ENCODE measurements at places on chromosomes 16 and 17.

- no peaks in the 10 kb centered on the region for H3K27me3 ChIP-seq
- H3K36me3 ChIP-seq: no peaks in the 10 kb centered on the region
- no peaks in the 10 kb centered on the region for H3K4me1 ChIP-seq
Measured at GRCh38 chr17:32903774-32904673, 23.9 kb upstream of the TMEM98 start.

GRCh38 chr16:9836118-9836736, 346.0 kb downstream of the GRIN2A start:
- no peaks in the 10 kb centered on the region for H3K4me1 ChIP-seq
- no peaks in the 10 kb centered on the region for H3K36me3 ChIP-seq
- H3K27ac ChIP-seq: no peak overlapping the region
- no peak overlapping the region for H3K4me3 ChIP-seq
- no peaks in the 10 kb centered on the region for H3K27me3 ChIP-seq

DNA sequence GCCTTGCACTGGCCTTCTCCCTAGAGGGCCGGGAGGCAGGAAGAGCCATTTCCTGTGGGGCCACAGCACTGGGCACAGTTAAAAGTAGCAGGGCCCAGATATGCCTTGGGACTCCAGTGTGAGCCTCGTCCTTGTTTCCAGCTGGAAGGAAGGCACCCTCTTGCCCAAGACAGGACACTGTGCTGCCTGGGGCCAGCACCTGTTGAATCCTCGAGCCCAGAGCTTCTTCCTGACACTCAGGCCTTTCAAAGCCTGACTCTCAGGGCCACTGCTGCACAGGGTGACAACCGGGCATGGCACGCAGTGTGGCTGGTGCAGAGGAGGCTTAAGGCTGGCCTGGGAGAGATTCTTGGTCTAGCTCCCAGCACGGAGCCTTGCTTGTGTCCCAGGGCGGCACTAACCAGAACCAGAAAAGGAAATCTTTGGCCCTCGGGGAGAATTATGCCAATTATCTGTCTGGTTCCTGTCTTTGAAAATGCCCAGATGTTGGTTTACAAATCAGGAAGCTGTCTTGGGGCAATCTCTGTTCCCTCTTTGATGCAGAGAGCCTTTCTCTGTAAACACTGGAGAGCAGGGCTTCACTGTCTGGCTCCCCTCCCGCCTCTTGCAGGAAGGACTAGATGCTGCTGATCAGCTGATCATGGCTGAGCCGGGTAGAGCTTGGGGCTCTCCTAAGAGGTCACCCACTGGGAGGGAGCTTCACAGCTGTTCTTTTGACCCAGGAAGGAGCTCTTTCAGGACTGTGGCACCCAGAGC, 11.1 kb downstream of the LDHD start:
- H3K4me3 ChIP-seq: no peak overlapping the region
- no peak overlapping the region for H3K27ac ChIP-seq
- no peaks in the 10 kb centered on the region for H3K27me3 ChIP-seq
- H3K4me1 ChIP-seq: no peaks in the 10 kb centered on the region
- no peaks in the 10 kb centered on the region for H3K36me3 ChIP-seq
- DNase-seq: no peak

- no peaks in the 10 kb centered on the region for H3K27me3 ChIP-seq
- DNase-seq: peak; percentile 79
- peaks cover 3% of the 10 kb centered on the region for H3K4me1 ChIP-seq
- no peaks in the 10 kb centered on the region for H3K36me3 ChIP-seq
Measured at GRCh38 chr16:87464691-87465300, 28.0 kb downstream of the ZCCHC14 start.

GRCh38 chr16:53457670-53458069, 23.4 kb downstream of the RBL2 start:
- H3K27me3 ChIP-seq: no peaks in the 10 kb centered on the region
- peaks cover 64% of the 10 kb centered on the region for H3K36me3 ChIP-seq
- DNase-seq: no peak
- H3K4me1 ChIP-seq: no peaks in the 10 kb centered on the region
- no peak overlapping the region for H3K27ac ChIP-seq
- no peak overlapping the region for H3K4me3 ChIP-seq

DNA sequence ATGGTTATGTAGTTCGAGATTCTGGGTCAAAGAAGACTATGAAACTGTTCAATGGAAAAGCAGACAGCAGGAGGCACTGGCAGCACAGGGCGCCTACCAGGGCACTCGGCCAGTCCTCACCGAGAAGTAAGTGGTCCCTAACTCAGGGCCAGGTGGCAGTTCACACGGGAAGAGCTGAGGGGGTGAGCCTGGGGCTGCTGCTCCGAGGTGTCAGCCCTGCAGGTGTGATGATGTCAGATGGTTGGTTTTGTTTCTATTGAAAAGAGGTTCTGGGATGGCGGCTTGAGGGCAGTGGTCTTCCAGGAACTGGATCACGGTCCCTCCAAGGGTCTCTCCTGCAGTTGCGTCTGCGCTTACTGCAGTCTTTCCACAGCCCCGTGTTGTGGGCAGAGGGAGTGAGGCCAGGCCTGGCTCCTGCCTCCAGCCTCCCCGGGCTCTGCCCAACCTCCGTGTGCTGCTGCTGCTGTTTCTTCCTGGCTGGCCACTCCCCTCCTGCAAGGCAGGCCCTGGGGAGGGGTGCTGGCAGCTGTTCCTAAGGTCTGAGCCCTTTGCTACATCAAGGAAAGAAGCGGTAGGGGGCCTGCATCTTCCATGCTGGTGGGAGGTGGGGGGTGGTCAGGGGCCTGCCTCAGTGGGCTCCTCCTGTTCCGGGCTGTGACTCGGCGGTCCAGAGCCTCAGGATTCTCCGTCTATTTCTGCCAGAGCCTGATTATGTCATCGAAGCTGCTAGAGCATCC, 22.6 kb downstream of the RNF213 start:
- H3K36me3 ChIP-seq: no peaks in the 10 kb centered on the region
- peak; percentile 36 for DNase-seq
- no peak overlapping the region for H3K4me3 ChIP-seq
- no peaks in the 10 kb centered on the region for H3K4me1 ChIP-seq
- no peaks in the 10 kb centered on the region for H3K27me3 ChIP-seq

DNA sequence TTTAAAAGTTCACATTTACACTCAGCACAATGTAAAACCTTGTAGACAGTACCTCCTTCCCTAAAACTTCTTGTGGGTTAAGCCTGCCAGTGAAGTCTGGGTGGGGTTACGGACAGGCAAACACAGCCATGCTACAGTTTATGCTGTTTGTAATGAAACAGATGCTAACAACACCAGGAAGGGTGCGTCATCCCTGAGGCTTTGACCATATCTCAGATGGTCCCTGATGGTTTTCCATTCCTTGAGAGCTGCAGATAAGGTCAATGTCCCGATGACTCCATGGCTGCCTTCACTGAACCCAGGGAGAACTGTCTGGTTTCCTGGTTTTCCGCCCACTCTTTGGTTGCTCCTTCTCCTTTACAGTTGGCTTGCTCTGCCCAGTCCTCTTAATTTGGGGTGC, 29.1 kb downstream of the GAS7 start:
- no peaks in the 10 kb centered on the region for H3K4me1 ChIP-seq
- no peaks in the 10 kb centered on the region for H3K27me3 ChIP-seq
- H3K27ac ChIP-seq: no peak overlapping the region

- H3K4me3 ChIP-seq: no peak overlapping the region
- no peak overlapping the region for H3K27ac ChIP-seq
- no peaks in the 10 kb centered on the region for H3K27me3 ChIP-seq
- no peak for DNase-seq
Measured at GRCh38 chr17:41540921-41541625, 13.0 kb upstream of the KRT19 start.

DNA sequence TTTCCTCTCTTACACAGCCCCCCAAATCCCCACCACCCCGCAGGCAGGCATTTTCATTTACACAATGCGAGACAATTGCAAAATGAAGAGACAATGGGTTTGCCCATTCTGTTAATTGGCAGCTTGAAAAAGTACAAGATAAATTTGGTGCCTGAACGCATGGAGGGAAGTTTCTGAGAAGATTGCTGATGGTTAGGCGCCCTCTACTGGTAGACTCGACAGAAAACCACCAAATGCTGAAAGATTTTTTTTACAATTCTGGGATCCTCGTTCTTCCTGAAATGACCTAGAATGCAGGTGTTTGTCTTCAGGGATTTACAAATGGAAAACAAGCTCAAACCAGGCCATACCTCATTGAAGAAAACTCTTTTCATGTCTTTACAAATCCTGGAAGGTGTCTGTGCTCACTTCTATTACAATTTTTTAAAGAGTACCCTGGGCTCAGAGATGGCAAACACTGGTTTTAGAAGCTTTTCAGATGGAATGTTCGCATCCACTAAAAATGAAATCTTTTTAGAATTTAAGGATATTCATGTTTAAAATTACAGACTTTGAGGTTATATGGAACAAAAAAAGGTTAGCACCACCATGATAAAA, 338.5 kb downstream of the PMP22 start:
- peak; percentile 59 for DNase-seq
- H3K4me3 ChIP-seq: no peak overlapping the region
- no peak overlapping the region for H3K27ac ChIP-seq
- no peaks in the 10 kb centered on the region for H3K36me3 ChIP-seq

DNA sequence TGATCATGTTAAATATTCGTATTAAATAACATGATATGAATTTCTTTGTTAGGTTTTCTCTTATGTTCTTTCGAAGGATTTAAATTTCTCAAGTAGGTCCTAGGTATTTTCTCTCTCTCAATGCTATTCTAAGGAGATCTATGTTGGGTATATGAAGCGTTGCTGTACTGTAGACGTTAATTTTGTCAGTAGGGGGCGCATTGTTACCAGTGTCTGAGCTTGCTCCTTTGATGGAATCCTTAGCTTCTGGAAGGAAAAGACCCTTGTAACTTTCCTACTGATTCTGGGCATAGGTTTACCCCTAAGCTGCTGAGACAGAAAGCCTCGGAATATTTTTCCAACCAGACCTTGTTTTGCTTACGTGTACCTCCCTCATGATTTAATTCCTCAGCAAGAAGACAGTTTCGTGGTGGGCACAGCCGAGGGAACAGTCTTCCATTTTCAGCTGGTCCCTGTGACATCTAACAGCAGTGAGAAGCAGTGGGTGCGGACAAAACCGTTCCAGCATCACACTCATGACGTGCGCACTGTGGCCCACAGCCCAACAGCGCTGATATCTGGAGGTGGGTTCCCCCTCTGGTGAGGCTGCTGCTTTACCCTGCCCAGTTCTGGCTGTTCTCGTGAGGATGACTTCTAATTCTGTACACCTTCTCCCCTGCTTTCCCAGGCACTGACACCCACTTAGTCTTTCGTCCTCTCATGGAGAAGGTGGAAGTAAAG, 17.9 kb downstream of the UTP4 start:
- H3K36me3 ChIP-seq: peaks cover 20% of the 10 kb centered on the region
- no peak overlapping the region for H3K4me3 ChIP-seq
- no peaks in the 10 kb centered on the region for H3K4me1 ChIP-seq
- peak; percentile 51 for DNase-seq
- H3K27ac ChIP-seq: no peak overlapping the region

GRCh38 chr17:55576996-55577586, 65.8 kb upstream of the SMIM36 start:
- peaks cover 15% of the 10 kb centered on the region for H3K4me1 ChIP-seq
- no peak overlapping the region for H3K4me3 ChIP-seq
- DNase-seq: no peak
- no peaks in the 10 kb centered on the region for H3K36me3 ChIP-seq
- no peaks in the 10 kb centered on the region for H3K27me3 ChIP-seq
- H3K27ac ChIP-seq: no peak overlapping the region

GRCh38 chr16:50534958-50535357, 13.2 kb upstream of the NKD1 start:
- peaks cover 12% of the 10 kb centered on the region for H3K4me1 ChIP-seq
- peak; percentile 1 for DNase-seq
- no peak overlapping the region for H3K27ac ChIP-seq
- no peaks in the 10 kb centered on the region for H3K27me3 ChIP-seq

- no peak for DNase-seq
- H3K4me3 ChIP-seq: no peak overlapping the region
- no peaks in the 10 kb centered on the region for H3K36me3 ChIP-seq
- H3K27ac ChIP-seq: no peak overlapping the region
- no peaks in the 10 kb centered on the region for H3K27me3 ChIP-seq
Measured at GRCh38 chr16:984736-985636, 3.4 kb downstream of the SOX8 start.

DNA sequence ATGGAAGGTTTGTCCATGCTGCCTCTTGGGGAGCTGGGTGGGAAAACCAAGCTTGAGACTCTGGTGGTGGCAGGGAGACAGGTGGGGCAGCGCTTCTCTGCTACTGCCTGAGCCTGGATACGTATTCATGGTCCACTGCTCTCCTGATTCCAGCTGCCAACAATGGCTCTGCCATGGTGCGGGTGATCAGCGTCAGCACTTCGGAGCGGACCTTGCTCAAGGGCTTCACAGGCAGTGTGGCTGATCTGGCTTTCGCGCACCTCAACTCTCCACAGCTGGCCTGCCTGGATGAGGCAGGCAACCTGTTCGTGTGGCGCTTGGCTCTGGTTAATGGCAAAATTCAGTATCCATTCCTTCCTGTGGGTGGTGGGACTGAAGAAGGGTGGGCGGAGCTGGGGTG, 4.2 kb downstream of the EDC4 start:
- no peak overlapping the region for H3K27ac ChIP-seq
- no peak for DNase-seq
- peaks cover 27% of the 10 kb centered on the region for H3K4me1 ChIP-seq
- no peak overlapping the region for H3K4me3 ChIP-seq

- no peak overlapping the region for H3K4me3 ChIP-seq
- H3K36me3 ChIP-seq: no peaks in the 10 kb centered on the region
- H3K27ac ChIP-seq: no peak overlapping the region
- H3K27me3 ChIP-seq: no peaks in the 10 kb centered on the region
- DNase-seq: no peak
Measured at GRCh38 chr17:73060721-73061120, 31.8 kb downstream of the SLC39A11 start.

DNA sequence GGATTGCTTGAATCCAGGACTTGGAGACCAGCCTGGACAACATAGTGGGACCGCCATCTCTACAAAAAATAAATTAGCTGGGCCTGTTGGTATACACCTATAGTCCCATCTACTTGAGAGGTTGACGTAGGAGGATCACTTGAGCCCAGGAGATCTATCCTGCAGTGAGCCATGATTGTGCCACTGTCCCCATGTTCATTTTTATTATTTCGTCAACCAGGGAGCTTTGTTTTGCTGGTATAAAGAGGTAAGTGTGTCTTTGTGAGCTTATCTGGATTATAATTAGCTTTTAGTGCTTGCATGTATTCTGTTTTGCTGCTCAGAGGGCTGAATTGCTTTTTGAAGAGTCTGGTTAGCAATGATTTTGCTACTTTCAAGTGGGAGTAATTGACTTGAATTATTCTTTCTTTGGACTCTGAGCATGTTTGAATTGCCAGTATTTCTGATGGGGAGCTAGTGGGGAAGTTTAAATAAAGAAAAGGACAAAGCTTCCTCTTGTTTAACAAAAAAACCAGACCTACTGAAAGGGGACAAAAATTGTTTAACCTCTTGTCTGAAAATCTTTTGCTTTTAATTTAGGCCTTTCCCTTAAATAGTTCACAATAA, 31.6 kb upstream of the BCAS3 start:
- H3K36me3 ChIP-seq: peaks cover 7% of the 10 kb centered on the region
- H3K4me1 ChIP-seq: no peaks in the 10 kb centered on the region
- H3K27ac ChIP-seq: no peak overlapping the region
- H3K27me3 ChIP-seq: no peaks in the 10 kb centered on the region
- H3K4me3 ChIP-seq: no peak overlapping the region

GRCh38 chr16:53865494-53865863, 161.5 kb downstream of the FTO start:
- no peak overlapping the region for H3K4me3 ChIP-seq
- H3K27me3 ChIP-seq: no peaks in the 10 kb centered on the region
- no peak for DNase-seq
- H3K4me1 ChIP-seq: no peaks in the 10 kb centered on the region

GRCh38 chr17:50270435-50271362, 3.6 kb upstream of the TMEM92 start:
- no peak overlapping the region for H3K27ac ChIP-seq
- peak; percentile 50 for DNase-seq
- H3K36me3 ChIP-seq: no peaks in the 10 kb centered on the region
- no peak overlapping the region for H3K4me3 ChIP-seq
- H3K27me3 ChIP-seq: no peaks in the 10 kb centered on the region
- H3K4me1 ChIP-seq: no peaks in the 10 kb centered on the region
